ENCODE measurements at places on chromosomes 7 and 10. TPM values are rescaled to one million over a fixed set of nuclear protein-coding genes. Genes with fewer than 3 reads are reported as not detected.

Gene BTBD16
- total RNA-seq = not detected

Gene ERCC6
- total RNA-seq = 5.4 TPM

Gene GARIN1A
- 0.74 TPM for total RNA-seq

DNA sequence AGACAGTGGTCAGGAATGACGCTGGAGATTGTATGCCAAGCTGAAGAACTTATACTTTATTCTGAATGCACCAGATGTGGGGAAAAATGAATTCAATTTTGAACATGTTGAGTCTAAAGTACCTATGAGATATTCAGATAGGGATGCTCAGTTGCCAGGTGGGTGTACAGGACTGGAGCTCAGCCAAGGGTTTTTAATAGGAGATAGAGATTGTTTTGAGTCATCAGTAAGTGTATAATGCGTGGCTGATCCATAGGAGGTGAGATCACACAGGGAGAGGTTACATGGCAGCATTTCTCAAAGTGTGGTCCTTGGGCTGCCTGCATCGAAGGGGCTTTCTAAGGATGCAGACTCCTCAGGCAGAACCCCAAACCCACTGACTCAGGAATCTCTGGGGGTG is 6.8 kb upstream of the HIPK2 start:
- DNase-seq = no peak

Gene CDC123
- total RNA-seq = 190 TPM

GRCh38 chr7:117251687-117252086 is 71.2 kb downstream of the WNT2 start:
- peak; percentile 88 for DNase-seq

DNA sequence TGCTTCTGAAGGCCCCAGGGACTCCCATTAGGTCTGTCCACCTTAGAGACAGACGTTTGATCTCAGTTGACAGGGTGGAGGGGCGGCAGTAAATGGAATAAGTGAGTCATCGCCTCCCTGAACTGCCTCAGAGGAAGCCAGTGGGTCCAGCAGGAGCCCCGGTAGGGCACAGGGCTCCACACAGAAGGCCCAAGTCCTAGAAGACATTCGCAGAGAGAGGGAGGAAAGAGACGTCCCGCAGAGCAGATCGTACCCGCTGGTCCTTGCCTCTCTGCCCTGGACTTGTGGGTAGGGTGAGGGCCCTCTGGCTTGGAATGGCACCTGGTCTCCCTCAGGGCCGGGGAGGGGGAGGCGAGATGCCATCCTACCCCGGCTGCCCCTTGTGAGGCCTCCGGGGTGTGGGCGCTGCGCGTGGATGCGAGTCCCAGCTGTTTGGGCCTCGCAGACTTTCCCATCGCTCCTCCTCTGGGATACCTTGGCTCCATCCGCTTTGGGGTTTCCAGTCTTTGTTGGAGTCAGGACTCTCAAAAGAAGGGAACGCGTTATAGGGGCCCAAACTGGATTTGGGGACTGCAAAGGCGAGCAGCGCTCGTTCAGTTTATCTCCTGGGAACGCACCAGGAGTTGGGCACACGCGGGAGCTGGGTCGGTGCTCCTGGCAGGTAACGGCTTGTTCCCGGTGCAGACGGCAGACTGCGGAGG is 5.1 kb downstream of the TLX1 start:
- peak; percentile 30 for DNase-seq

DNA sequence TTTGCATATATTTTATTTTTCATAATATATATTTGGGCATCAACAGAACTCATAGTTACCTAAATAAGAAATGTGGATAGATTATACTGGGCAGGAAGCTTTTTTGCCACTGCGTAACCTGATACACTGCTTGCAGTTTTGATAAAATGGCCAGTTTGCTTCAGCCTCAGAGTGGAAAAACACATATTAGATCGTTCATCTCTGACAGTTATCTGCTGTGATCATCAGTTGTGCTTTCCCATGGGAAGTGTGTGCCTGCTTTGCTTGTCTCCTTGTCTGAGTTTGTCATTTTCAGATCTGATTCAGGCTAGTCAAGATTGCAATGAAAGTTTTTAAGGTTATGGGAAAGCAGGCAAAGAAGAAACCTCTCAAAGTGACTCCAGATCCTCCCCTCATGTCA is 54.0 kb downstream of the ADAM12 start:
- no peak for DNase-seq

DNA sequence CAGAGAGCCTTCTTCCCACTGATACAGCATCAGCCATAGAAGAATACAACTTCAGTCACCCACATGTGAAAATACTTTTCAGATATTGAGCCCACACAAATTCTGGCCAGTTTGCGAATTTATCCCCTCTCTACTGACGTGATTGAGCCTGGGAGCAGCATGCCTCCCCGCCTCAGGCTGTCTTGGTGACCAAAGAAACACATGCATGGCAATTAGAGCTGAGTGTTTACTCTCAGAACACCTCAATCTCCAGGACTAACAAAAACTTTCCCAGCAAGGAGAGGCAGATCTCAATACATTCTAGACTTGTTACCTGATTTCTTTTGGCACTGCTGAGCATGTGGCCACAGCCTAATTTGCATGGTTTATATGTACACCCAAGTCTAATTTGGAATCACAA is 122.5 kb downstream of the TMEM26 start:
- DNase-seq = no peak

GRCh38 chr7:151376218-151376902 is 33.5 kb downstream of the WDR86 start:
- no peak for DNase-seq

DNA sequence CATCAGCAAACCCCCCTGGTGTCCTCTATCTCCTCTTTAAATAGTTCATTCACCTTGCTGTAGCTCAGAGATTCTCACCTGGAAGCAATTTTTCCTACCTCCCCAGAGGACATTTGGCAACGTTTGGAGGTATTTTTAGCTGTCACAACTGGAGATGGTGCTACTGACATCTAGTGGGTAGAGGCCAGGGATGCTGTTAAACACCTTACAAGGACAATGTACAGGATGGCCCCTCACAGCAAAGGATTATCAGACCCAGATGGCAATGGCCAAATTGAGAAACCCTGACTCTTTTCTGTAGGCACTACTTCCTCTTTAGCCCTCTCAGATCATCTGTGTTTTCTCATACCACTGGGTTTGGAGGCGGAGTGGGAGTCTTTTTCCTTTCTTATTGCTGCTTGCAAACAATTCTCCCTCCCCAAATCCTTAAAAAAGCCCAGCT is 13.2 kb upstream of the TRA2A start:
- DNase-seq = peak; percentile 68

DNA sequence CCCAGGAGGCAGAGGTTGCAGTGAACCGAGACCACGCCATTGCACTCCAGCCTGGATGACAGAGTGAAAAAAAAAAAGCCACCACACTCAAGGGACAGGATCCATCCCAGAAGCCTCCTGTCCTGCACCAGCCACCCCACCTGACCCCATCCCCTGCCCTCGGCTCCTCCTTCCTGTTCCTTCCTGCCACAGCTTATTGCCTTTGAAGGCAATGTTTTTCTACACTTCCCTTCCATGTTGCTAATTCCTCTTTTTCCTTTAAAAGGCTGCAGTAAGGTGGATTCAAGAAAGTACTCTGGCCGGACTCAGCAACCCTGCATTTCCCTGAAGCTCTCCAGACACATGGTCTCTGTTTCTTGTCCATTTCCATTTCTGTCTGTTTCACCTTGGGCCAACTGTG is 80.9 kb downstream of the FAM171A1 start:
- no peak for DNase-seq

DNA sequence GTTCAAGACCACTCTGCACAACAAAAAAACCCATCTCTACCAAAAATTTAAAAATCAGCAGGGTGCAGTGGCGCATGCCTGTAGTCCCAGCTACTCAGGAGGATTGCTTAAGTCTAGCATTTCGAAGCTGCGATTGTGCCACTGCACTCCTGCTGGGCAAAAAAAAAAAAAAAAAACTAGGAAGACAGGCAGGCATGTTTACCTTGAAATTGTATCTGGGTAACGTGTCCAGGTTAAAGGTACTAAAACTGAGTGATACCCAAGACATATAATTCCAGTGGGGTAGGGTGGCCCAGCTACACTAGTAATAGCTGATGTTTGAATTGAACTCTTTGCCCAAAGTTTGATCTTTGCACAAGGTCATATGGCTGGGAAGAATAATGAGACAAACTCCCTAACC is 16.2 kb downstream of the GHITM start:
- DNase-seq = no peak

DNA sequence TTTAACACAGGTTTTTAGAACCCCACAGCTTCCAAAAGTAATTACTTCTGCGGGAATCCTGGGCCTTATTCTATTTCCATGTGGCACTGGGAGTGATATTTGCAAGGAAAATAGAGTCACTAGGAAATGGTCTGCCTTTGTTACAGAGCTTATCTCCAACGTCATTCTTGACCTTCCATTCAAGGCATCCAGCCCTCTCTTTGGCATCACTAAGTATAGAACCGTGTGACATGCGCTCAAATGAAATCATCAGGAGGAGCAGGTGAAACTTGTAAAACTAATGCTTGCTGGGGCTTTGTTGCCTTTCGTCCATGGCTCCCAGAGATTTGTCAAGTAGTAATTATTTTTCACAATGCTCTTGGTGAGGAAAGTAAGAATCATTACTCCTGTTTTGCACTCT is 73.4 kb downstream of the PAPSS2 start:
- DNase-seq = no peak

Gene SEM1
- 143 TPM for total RNA-seq

GRCh38 chr7:21568762-21569161 is 25.9 kb downstream of the DNAH11 start:
- DNase-seq = no peak

GRCh38 chr10:20956843-20957242 is 59.7 kb upstream of the NEBL start:
- DNase-seq = no peak

DNA sequence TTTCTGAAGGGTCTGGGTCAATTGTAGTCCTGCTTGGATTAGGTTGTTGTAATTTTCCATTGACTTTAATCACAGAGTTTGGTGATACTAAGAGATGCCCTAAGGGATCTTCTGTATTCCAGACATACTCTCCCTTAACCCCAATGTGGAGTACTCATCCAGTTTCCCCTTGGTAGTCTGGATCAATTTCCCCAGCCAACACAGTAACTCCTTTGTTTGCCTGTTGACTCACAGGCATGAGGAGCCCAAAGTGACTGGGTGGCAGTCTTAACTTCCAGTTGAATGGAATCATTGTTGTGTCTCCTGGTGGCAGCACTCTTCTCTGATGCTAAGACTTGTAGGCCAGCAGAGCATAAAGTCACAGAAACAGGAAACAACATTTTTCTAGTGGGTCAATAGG is 41.5 kb upstream of the PIK3CG start:
- peak; percentile 61 for DNase-seq

DNA sequence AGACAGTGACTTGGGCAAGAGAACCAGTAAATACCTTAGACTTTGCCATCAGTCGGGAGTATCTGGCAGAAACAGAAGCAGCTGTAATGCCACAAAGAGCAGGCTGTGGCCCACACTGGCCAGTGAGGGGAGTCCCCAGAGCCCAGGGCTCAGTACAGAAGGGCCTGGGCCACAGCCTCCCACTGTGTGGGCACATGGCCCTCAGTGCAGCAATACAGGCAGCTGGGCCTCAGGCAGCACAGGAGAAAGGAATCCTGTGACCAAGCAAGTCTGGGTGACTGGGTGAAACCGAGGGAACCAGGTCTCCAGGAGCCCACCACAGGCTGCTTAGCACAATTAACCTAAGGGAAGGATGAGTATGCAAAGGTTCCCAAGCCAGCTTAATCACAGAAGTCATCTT is 14.0 kb downstream of the WDR91 start:
- DNase-seq = no peak

DNA sequence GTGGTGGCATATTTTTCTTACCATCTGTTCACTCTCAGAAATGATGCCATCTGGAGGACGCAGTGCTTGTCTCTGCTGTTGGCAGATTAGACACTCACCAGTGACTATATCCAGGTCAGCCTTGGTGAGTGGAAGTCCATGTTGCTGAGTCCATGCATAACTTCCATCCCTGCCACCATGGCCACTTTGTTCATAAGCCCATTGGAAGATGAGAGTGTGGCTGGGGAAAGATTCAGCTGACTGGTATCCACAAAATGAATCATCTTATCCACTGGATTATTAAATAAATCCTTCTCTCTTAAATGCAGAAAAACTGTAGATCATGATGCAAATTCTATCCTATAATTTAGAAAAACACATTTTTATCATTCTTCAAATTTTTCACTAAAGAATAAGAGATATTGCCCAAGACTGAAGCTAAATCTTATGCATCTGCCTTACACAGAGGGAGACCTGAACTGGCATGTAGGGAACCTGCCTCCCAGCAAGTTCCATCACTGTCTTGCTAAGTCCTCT is 726.9 kb downstream of the TNS3 start:
- DNase-seq = no peak

DNA sequence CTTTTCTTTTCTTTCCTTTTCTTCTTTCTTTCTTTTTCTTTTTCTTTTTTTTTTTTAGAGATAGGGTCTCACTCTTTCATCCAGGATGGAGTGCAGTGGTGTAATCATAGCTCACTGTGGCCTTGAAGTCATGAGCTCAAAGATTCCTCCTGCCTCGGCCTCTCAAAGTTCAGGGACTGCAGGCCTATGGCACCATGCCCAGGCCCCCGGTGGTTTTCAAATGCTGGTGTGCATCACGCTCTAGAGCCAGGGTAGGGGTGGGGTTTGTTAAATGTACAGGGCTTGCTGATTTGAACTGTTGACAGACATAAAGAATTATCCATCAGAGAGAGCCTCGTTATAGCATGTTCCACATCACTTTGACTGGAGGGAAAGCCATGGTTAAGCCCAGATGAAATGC is 5.8 kb downstream of the MINDY4 start:
- no peak for DNase-seq

Gene AQP1
- total RNA-seq = 1.0 TPM

DNA sequence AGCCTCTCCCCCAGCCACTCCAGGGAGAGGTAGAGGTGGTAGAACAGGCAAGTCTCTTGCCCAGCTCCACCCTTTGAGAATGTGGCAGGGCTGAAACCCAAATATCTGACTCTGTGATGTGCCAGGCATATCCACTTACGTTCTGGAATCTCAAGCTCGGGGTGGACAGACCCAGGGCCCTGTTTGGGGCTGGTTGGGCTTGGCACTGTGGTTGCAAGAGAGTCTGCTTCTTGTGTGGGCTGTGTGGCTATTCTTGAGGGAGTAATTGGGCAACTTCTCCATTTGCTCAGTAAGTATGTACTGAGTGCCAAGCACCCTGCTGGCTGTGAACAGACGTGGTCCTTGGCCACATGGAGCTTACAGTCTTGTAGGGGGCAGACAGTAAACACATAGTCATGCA is 4.7 kb downstream of the UBTD1 start:
- no peak for DNase-seq

Gene UCMA
- not detected for total RNA-seq

DNA sequence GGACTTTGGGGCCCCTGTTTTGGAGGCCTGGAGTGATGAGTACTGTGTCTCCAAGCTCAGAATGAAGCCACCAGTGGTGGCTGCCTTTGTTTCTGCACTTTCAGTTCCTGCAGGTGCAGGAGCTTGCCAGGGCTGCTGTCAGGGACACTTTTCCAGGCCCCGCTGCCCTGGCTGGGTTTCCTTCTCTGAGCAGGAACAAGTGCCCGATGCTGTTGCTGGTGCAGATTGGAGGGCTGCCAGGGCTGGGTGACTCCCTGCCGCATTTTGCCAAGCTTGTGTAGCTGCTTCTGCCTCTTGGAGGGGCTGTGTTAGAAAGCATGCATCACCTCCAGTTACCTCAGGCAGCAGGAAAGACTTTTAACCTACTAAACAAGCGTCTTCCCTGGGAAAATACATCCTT is 211.1 kb downstream of the MGMT start:
- peak; percentile 64 for DNase-seq

GRCh38 chr7:148815612-148816011 is 68.5 kb downstream of the EZH2 start:
- DNase-seq = no peak

Gene NKX1-2
- not detected for total RNA-seq

Gene HOXA1
- total RNA-seq = 5.5 TPM

Gene GPR146
- 0.17 TPM for total RNA-seq
